ENCODE measurements at places on chromosomes 7 and 10.
A peak's percentile ranks its signal among the peaks of the same experiment; 100 is the strongest.

DNA sequence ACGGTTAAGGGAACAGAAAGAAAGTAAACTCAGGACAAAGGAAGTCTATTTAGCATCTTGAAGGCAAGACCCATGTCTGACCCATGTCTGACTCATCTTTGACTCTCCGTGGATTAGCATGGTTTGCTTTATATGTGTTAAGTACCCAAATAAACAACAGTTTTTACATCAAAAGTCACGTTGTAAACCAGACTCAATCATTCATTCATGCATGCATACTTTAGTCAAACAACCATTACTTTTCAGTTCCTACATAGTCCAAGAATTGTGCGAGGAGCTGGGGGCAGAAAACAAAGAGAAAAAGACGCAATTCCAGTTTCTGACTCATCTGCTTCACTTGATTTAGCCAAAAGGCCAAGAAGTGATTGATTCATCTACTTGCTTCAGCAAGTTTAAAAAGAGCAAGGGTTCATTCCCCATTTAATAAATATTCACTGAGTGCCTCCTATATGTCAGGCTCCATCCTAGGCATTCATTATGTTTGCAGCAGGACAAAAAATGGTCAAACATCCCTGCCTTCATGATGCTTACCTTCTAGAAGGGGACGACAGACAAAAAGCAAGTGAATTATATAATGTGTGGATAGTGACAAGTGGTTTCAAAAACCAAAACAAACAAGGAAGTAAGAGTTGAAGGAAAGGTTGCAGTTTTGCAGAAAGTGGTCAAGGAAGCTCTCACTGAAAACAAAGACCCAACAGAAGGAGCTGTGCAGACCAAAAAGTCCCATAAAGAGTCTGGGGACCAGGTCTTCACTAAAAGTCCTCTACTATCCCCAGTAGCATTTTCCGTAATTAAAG lies 116.2 kb downstream of the FAM107B start:
- no peak for DNase-seq

GRCh38 chr10:117720931-117721835 lies 178.6 kb downstream of the EMX2 start:
- peak; percentile 82 for DNase-seq

GRCh38 chr7:99369767-99370391 lies 4.7 kb upstream of the ARPC1B start:
- no peak for DNase-seq

DNA sequence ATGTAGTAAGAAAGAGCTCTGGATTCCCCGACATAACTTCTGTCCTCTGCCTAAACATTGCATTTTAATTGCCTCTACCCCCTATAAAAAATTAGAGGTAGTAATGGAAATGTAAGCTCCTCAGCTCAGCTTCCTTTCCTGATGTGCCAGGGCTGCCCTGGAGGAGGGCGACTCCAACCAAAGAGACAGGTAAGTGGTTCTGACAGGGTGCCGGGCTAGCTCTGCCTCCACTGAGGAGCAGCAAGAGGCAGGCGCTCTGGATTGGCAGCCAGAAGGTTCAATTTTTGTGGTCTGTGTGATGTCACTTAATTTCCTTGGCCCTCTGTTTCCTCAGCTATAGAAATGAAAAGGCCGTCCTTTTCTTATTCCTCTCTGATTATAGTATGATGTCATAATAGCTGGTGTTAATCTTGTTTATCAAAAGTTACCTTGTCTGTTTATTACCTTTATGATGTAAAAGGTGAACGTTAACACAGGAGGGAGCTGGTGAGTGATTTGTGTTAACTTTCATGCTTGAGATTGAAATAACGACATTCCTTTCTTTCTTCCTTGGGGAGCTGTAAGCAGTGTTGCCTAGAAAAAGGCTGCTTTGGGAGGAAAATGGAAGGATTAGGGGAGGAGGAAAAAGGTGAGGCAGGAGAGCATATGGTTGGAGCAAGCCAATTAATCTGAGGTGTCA lies 51.8 kb downstream of the ANLN start:
- no peak for DNase-seq

DNA sequence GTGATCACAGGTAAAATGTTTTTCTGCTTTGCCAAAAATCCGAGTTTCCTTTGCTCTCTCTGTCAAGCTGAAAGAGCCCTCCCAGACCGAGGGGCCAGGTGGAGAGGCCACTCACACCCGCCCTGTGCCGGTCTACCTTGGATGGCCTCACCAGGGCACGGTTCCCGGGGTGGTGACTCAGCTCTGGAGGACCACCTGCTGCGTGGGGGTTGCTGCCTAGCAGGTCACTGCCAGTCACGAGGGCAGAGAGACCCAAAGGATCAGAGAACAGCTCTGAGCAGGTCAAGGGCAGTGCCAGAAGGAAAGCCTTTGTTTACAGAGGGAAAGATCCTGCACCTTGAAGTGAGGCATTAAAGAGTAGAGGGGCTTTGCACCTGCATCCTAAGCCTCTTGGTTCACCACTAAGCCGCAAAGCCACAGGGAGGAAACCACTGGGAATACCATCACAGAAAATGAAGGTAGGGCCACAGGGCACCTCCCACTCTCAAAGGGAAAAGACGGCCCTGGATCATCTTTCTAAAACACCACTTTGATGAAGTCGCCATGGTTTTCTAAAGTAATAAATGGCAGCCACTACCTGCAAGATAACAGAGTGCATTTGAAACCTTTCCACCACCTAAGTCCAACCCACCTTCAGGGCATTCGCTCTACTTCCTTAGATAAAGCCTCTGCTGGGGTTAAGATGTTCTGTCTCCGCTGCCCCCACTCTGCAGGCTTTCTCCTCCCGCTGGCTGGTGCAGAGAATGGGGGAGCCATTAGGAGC lies 160.3 kb upstream of the KLF14 start:
- DNase-seq, result peak; percentile 67

GRCh38 chr10:126061526-126061925 lies 165.2 kb downstream of the FANK1 start:
- DNase-seq, result no peak

GRCh38 chr7:136845899-136846465 lies 22.5 kb upstream of the CHRM2 start:
- DNase-seq, result no peak

DNA sequence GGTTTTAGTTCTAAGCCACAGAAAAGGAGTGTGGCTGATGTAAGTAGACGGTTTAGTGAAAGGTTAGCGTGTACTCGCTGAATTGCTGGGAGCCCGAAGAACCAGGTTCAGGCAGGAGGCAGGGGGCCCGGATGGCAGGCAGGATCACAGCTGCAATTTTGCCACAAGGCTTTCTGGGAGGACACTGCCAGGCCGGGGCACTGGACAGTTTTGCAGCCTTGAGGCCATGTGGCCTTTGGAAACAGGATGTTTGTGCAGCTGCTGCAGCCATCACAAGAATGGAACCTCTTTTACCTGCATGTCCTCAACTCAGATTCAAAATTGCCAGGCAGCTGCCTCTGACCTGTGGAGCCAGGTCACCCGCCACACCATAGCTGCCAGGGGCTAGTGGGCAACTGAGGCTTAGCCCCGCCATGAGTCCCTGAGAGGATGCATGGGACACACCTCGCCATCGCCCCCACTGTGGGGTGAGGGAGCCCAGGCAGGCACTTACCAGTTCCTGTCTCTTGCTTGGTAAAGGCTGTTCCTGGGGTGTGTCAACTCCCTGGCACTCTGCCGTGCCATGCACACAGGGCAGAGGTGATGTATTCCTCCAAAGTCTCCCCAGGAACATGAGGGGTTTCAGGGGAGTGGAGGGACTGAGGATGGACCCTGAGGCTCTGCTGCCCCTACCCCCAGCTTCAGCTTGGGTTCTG lies 188.6 kb downstream of the RPS24 start:
- DNase-seq, result no peak

- no peak for DNase-seq
Observed at GRCh38 chr7:45114926-45115325, 3.4 kb upstream of the TBRG4 start.

GRCh38 chr7:100604976-100605911 lies 3.1 kb downstream of the PCOLCE start:
- peak; percentile 69 for DNase-seq

DNA sequence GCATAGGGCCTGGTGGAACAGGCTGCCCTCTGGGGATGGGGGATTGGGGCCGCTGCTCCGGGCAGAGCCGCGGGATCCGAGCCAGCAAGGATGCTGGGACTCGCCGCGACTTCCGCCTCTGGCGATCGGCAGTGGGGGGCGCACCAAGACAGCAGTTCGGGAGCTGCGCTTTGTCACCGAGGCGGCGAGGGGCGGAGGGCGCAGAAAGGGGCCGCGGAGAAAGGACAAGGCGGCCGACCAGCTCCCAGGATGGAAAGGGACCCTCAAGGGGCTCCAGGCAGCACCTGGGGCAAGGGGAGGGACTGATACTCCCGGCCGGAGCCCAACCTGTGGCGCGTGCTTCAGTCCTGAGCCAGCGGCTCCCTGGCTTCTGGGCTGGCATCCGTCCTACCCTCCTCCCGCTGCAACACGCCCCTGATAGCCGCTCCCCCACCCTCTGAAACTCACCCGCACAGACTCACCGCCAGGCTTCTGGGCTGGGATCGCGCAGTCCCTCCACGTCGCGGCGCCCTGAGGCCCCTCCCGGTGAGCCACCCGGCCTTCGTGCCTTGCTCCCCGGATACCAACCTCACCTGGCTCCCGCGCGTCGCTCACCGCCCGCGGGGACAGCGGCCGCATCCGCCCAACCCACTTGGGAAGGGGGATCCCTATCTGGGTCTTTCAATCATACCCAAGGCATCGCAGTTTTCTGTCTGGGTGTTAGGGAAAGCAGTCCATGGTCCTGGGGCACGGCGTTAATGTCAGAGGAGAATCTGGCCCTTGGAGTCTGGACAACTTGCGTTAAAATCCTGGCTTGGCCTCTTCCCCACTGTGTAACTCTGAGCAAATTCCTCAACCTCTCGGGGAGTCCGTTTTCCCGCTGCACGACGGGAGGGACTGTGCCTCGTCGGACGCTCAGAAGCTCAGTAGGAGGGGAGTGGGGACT lies 7.0 kb upstream of the EVX1 start:
- DNase-seq, result peak; percentile 92

DNA sequence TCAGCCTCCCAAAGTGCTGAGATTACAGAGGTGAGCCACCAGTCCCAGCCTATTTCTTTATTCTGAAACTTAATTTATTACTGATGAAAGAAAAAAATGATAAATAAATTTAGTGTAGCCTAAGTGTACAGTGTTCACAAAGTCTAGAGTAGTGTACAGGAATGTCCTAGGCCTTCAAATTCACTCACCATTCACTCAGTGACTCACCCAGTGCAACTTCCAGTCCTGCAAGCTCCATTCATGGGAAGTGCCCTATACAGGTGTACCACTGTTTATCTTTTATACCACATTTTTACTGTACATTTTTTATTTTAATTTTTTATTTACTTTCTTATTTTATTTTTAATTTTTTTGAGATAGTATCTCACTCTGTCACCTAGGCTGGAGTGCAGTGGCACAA lies 12.2 kb downstream of the MRLN start:
- DNase-seq, result no peak

DNA sequence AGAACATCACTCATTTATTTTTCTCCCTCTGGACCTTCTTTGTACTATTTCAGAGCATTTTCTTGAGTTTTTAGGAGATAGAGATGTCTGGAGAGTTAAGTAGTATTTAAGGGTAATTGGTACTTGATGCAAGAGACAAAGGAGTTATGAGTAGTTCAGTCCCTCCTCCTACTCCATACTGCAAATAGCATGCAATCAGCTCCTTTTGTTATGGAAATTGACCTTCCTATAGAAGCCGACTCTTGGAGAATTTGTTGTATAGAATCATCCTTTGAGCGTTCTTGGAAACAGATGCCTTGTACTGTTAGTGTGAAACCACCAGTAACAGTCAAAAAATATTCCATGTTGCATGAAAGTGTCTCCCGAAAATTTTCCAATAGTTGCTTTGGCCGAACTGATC lies 428.2 kb upstream of the GALNT17 start:
- no peak for DNase-seq

- peak; percentile 55 for DNase-seq
Observed at GRCh38 chr7:146319629-146320028, 203.0 kb downstream of the CNTNAP2 start.

DNA sequence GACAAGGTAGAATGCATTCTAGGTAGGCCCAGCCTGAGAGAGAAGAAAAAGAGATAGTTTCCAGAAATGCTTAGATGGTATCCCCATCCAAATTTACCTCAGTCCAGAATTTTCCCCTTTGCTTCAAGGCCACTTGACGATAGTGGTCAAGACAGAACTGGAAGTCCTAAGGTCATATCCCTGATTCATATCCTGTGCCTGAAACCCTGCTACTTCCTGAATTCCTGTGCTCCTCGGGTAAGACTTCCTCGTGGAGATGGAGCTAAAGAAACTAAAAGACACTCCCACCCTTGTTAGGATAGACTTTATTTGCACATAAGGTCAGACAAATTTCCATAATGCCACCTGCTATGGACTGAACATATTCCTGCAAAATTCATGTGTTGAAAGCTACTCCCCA lies 175.9 kb downstream of the EVX1 start:
- no peak for DNase-seq

- no peak for DNase-seq
Observed at GRCh38 chr10:14565199-14565598, 209.5 kb downstream of the FAM107B start.

GRCh38 chr7:122902751-122903495 lies 16.7 kb upstream of the CADPS2 start:
- no peak for DNase-seq

DNA sequence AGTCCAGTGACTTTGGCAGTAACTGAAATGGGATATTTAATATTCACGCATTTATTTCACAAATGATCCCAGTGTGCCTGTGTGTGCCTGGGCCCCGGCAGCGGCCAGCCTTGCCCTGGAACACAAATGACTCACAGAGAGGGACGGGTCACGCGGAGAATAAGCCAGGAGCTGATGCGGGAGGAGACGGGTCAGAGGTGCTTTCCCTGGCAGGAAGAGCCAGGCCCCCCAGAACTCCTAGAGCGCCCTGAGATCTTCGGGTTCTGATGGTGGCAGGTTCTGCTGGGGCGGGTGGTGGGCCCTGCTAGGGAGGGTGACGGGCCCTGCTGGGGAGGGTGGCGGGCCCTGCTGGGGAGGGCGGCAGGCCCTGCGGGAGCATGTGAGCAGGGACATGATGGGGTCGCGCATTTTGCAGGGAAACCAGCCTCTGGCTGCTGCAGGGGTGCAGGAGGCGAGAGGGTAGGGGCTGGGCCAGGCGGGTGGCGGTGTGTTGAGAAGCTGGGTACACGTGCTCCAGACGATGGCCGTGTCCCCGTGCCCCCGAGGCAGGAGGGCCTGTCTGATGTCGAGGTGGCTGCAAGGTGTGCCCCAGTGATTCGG lies 84.2 kb upstream of the DIP2C start:
- no peak for DNase-seq

- peak; percentile 45 for DNase-seq
Observed at GRCh38 chr10:124518366-124518765, 56.7 kb downstream of the LHPP start.
